ENCODE measurements at places on chromosomes 12 and 14. TPM values are rescaled to one million over a fixed set of nuclear protein-coding genes. Genes with fewer than 3 reads are reported as not detected.

DNA sequence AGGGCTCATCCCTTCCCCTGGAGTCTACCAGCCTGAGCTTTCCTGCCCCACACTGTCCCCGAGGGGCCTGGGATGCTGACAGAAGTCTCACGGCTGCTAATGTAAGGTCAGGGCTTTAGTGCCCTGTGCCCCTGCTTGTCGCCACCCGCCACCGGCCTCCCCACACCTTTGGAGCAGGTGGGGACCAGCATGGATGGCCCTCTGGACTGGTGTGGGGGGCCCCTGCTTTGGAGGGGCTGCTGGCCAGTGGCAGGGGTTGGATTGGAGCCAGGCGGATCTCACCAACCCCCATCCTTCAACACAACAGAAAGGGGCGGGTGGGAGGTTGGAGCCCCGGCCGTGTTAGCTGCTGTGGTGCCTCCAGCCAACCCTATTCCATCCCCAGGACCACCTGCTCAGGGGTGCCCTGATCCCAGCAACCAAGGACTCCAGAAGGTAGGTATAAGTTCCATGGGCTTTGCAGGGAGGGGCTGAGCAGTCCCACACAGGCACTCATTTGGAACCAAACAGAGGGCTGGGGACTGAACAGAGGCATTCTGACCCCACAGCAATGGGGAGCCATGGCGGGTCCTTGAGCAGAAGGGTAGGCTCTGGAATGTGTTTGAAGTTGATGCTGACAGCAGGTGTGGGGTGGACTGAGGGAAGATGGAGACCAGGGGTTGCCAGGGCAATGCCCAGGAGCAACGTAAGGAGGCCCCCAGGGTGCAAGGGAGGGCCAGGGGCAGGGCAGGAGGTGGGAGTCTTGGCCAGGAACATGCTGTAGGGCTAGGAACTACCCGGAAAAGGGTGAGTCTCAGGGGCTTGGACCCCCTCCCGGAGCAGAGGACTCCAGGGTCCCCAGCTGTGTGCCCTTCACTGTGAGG is 145.1 kb upstream of the C14orf180 start:
- H3K36me3 ChIP-seq: no peaks in the 10 kb centered on the region
- H3K4me3 ChIP-seq: no peak overlapping the region

DNA sequence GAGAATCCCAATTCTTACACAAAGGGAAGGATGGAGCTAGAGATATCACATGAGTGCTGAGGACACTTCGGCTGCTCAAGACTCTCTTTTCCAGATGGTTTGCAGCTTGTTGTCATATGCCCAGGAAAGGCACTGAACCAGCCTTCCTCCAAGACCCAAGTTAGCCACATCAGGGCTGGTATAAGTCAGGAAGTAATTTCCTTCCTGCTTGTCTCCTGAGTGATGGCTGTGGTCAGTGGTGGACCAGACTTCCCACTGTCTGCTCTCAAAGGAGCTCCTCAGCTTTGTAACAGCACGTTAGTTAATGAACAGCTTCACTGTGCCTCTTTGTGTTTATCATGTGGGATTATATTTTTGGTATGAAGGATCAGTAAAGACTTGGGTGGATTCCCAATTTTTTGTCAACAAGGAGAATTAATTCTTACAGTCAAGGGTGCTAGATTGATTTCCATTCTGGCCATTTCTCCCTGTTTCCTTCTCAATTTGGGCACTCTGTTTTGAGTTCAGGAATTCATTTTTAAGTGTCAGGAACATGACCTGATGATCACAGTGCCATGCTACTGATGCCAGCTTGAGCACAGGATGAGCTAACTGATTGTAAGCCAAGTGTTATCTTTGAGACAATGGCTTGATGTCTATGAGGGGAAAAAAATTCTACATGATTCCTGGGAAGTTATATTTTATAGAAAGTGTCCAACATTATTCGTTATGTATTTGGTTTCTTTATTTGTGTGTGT is 145.8 kb downstream of the GCH1 start:
- H3K27ac ChIP-seq: no peak overlapping the region
- DNase-seq: no peak
- H3K36me3 ChIP-seq: no peaks in the 10 kb centered on the region
- peaks cover 7% of the 10 kb centered on the region for H3K4me1 ChIP-seq
- no peak overlapping the region for H3K4me3 ChIP-seq

Gene A2ML1
- total RNA-seq: not detected

DNA sequence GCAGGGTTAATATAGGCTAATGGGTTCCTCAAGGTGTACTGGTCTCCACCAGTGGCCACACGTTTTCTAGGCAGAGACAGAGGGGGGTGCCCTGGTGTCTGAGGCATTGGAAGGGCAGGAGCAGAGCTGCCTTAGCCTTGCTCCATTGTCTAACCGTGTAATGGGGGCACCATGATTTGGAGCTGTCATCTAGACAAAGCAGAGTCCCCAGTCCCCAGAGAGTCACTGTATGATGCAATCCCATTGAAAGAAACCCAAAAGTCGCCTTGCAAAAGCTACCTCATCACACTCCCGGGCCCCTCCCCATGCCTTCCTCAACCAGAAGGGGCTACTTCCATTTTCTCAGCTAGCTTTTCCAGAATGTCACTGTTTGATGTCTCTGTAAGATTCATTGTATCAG is 487.1 kb downstream of the AACS start:
- no peak overlapping the region for H3K27ac ChIP-seq
- DNase-seq: no peak
- H3K36me3 ChIP-seq: no peaks in the 10 kb centered on the region
- H3K27me3 ChIP-seq: no peaks in the 10 kb centered on the region
- no peaks in the 10 kb centered on the region for H3K4me1 ChIP-seq

Gene RBM19
- total RNA-seq: 84.8 TPM

DNA sequence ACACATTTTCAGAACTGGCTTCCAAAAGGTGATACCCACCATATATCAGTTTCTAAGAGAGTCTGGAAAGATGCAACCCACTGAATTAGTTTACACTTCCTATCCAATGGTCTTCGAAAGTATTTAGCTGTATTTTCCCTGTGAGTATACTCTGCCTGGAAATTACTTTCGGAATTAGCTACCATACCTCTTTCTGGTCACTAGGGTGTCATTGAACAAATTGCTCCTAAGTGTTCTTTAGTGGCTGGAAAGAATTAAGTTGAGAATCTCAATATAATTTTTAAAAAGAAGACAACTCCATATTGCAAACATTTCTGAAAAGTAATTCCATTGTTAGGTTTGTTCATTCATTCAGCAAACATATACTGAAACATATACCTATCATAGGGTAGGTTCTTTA is 283.1 kb upstream of the SSTR1 start:
- no peak for DNase-seq
- H3K36me3 ChIP-seq: no peaks in the 10 kb centered on the region
- H3K27me3 ChIP-seq: peaks cover 5% of the 10 kb centered on the region
- H3K4me1 ChIP-seq: no peaks in the 10 kb centered on the region

DNA sequence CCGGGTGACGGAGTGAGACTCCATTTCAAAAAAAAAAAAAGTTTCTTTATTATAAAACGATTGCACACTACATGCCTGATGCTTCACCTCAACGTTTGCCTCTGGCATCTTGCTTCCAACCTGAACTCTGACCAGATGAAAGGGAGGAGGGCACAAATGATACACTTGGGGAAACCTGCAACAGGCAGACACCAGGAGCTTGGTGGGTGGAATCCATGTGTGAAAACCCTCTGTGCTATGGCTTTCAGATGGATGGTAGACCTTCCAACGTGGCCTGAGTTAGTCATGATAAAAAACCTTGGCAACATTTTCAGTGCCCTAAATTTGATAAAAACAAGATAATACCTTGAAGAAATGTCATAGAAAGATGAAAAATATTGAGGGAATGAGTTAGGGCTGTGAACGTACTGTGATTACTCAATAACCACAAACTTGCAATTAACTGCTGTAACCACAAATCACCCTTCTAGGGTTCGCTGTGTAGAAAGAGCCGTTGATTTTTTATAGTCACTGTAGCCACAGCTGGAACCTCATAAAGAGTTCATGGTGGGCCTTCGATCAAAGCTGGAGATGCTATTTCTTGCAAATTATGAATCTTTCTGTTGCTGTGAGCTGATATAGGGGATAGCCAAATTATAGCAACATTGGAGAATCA is 26.1 kb upstream of the GZMB start:
- peaks cover 67% of the 10 kb centered on the region for H3K4me1 ChIP-seq
- no peaks in the 10 kb centered on the region for H3K27me3 ChIP-seq
- DNase-seq: no peak
- no peaks in the 10 kb centered on the region for H3K36me3 ChIP-seq
- peak overlapping the region; percentile 30 for H3K27ac ChIP-seq

Gene PTPRR
- not detected for total RNA-seq

GRCh38 chr14:38611928-38612327 is 356.0 kb upstream of the CLEC14A start:
- H3K27ac ChIP-seq: no peak overlapping the region
- H3K4me1 ChIP-seq: no peaks in the 10 kb centered on the region
- peaks cover 1% of the 10 kb centered on the region for H3K36me3 ChIP-seq
- H3K27me3 ChIP-seq: no peaks in the 10 kb centered on the region

Gene RIPK3
- total RNA-seq: 11.0 TPM

Gene LMO3
- not detected for total RNA-seq

Gene KRT6C
- total RNA-seq: not detected

Gene SOAT2
- 7.9 TPM for total RNA-seq

Gene IL31
- total RNA-seq: 8.0 TPM

Gene SERPINA10
- total RNA-seq: not detected

DNA sequence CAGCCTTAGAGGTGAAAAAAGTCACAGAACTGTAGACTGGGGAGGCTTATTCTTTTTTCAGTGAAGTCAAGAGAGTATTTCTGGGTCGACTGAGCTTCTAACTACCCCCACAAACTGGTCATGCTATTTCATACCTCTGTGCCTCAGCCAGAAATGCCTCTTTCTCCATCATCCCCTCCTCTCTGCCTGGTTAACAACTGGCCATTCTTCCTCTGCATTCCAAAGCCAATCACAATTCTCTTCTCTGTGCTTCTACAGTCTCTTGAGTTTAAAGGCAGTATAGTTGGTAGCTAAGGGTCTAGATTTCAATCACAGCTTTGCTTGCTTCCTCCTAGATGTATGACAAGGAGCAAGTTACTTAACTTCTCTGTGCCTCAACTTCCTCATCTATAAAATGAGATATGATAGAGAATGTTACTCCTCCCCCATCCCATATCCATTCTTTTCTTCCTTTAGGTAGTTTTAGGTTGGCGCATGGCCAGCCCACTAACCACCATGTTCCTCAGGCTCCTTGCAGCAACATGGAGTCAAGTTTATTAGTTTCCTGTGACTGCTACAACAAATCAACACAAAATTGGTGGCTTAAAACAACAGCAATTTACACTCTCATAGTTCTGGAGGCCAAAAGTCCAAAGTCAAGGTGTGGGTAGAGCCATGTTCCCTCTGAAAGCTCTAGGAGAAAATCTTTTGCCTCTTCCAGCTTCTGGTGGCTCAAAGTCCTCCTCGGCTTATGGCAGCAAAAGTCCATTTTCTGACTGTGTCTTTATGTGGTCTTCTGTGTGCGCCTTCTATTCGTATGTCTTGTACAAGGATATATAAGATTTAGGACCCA is 62.5 kb downstream of the ITPR2 start:
- no peak overlapping the region for H3K4me3 ChIP-seq
- DNase-seq: no peak

DNA sequence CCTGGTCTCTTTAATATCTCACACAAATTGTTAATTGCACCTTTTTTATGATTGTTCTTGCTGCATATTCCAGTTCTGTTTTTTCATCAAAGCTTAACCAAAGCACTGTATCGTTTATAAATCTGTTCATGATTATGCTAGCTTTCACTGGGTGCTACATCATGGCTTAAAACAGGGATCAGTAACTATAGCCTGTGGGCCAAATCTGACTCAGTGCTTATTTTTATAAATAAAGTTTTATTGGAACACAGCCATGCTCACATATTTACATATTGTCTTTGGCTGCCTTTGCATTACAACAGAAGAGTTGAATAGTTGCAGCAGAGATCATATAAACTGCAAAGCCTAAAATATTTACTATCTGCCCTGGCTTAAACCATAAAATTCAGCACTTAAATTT is 183.4 kb upstream of the NRXN3 start:
- no peak overlapping the region for H3K27ac ChIP-seq
- DNase-seq: no peak
- H3K27me3 ChIP-seq: no peaks in the 10 kb centered on the region
- no peaks in the 10 kb centered on the region for H3K36me3 ChIP-seq

GRCh38 chr12:67410667-67411067 is 141.5 kb downstream of the CAND1 start:
- H3K27ac ChIP-seq: no peak overlapping the region
- no peak overlapping the region for H3K4me3 ChIP-seq
- DNase-seq: no peak
- no peaks in the 10 kb centered on the region for H3K4me1 ChIP-seq

- H3K36me3 ChIP-seq: no peaks in the 10 kb centered on the region
- no peak for DNase-seq
- no peaks in the 10 kb centered on the region for H3K27me3 ChIP-seq
These were observed 318.8 kb downstream of the NAV3 start for GRCh38 chr12:78149459-78149858.

DNA sequence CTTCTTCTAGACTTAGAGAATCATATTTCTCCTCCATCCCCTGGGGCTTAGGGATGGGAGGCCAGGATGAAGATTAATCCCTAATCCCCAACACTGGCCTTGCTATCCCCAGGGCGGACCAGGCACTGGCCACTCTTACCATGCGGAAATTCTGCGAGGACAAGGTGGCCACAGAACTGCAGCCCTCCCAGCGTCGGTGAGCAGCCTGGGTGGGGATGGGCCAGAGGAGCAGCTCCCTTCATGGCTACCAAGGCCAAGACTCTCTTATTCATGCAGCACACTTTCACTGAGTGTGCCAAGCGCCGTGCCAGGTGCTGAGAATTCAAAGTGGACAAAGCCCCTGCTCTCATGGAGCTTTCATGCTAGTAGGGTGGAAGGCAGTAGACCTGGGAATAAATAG is 7.0 kb downstream of the TNS2 start:
- peaks cover 12% of the 10 kb centered on the region for H3K4me1 ChIP-seq
- H3K27ac ChIP-seq: no peak overlapping the region
- no peaks in the 10 kb centered on the region for H3K27me3 ChIP-seq
- no peaks in the 10 kb centered on the region for H3K36me3 ChIP-seq
- DNase-seq: no peak
- no peak overlapping the region for H3K4me3 ChIP-seq

Gene KRT74
- total RNA-seq: 0.12 TPM

DNA sequence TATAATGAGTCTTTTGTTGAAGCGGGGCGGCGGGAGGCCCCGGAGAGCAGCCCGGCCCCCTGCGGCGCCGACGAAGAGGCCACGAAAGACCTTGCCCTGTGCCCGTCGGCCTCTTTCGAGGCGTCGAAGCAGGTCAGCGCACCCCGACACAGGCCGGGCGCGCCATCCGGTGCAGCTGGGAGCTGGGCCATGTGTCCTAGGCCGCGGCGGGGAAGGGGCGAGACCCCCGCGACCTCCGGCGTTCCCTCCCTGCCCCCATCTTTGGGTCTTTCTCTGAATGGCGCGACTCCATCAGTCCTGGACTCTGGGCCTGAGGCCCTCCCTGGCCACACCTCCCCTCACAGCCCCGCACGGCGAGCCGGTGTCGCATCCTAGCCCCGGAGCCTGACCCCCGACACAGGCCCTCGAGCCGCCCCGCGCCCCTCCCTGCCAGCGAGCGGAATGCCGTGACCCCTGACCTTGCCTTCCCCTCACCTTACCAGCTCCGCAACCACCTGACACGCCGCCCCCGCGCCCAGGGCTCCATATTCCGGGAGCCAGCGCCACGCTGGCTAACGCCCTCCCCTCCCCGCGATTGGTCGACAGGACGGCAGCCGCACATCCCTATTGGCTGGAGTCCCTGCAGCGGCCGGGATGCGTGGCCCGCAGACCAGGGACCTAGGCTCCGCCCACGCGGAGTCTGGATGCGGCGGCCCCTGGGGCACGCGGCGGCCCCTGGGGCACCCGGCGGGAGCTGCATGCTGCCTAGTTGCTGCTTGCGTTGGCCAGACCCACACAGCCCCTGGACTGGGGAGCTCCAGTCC is at the start of gene SLC11A2:
Gene SLC11A2 (minus strand): TSS at position 549 of the 803 bp plus-strand sequence. CDS start 15,656 bp downstream, outside the sequence.
- DNase-seq: peak; percentile 96
- peaks cover 50% of the 10 kb centered on the region for H3K4me1 ChIP-seq
- peaks cover 2% of the 10 kb centered on the region for H3K36me3 ChIP-seq
- peak within 1 kb of the TSS; percentile 100 for H3K27ac ChIP-seq

Data from activated T-cell treated with anti-CD3 and anti-CD28 coated beads, Interleukin-2, amount 50 U/mL, for 72 hours (primary cell).